ENCODE measurements at places on chromosomes 1 and 21. TPM values are rescaled to one million over a fixed set of nuclear protein-coding genes. Genes with fewer than 3 reads are reported as not detected.

Gene TGFB2
- 58.9 TPM for polyA plus RNA-seq

Gene RIPK4
- 0.36 TPM for polyA plus RNA-seq

Gene HSD11B1
- not detected for polyA plus RNA-seq

Gene BCL2L15
- polyA plus RNA-seq, result 0.48 TPM

Gene SLC25A34
- polyA plus RNA-seq, result not detected

Gene KCNK1
- polyA plus RNA-seq, result 1.7 TPM

Gene OR2L5
- polyA plus RNA-seq, result not detected

DNA sequence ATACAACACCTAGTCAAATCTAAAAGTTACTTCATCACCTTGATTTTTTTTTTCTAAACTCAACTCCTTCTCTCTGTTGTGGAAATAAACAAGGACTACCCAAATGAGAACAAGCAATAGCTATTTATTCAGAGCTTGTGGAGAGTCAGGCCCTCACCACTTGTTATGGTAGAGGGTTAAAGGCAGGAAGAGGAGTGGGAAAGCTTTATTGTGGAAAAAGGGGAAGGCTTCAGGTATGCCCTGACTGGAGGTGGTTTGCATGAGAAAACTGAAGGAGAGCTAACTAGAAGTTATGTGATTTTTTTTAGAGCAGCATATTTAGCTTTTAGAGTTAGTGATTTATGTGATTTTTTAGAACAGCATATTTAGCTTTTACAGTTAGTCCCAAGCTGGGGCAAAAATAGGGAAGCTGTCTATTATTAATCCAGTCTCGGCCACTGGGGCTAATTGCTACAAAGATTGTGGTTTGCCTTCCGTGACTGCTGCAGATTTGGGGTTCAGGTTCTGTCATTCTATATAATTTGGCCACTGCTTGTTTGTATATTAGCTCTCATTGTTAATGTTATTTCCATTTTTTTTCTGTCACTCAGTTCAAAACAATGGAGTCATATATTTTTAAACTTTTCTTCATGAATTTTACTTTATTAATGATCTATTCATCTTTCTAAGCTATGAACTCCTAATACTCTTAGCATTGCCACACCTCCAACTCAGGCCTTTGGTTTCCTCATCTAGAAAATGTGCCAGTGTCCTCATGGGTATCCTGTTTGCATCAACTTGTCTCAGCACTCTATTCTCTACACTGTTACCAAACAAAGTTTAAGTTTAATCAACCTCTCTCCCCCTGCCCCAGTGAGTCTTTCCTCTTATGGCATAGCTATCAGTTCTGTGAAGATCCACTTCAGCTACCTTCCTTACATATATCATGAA is 713.0 kb downstream of the BRINP3 start:
- no peak for DNase-seq

- DNase-seq, result no peak
Observed at GRCh38 chr1:229139331-229140118, 131.4 kb upstream of the RAB4A start.

GRCh38 chr1:6625584-6626149 is 999 bp downstream of the THAP3 start:
- peak; percentile 64 for DNase-seq

DNA sequence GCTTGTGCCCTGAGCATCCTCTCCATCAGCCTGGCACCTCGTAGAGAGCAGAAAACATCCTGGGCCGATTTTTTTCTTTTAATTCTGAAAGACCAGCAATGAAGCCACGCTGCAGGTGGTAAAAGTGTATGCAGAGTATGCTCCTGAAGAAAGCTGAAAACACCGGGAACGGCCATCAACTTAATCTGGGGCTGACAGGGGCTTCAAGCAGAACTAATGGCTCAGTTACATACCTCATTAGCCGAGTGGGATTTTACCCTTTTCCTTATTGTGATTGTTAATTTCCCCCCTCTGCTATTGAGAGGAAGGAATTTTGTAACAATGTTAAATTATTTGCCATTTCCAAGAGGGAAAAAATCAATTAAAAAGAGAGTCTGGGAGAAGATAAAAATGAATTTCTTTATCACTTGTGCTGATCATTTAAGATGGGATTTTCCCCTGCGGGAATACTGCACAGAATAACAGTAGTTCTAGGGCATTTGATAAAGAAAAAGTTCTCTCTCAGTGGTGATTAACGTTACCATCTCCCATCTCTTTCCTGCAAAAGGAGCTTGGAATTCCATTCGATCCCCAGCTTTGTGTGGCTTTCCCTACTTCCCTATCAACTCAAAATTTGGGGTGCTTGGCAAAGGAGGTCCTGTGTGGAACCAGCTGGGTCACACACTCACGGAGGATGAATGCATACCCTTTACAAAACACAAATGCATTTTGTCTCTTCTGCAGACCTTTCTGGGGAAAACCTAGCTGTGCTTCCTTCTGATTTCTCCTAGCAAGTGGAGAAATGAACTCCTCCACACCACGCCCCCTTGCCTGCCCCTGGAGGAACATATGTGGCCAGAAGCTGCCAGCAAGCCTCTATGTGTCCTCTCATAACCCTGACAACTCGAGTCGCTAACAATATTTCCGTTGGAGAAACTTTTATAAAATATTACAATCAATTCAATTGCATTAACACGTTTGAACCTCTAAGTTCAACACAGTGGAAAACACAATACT is 70.9 kb downstream of the RRAGC start:
- no peak for DNase-seq

- DNase-seq, result no peak
Observed at GRCh38 chr1:87977145-87977544, 648.5 kb downstream of the LMO4 start.

- no peak for DNase-seq
Observed at GRCh38 chr1:63987014-63987627, 213.3 kb downstream of the ROR1 start.

DNA sequence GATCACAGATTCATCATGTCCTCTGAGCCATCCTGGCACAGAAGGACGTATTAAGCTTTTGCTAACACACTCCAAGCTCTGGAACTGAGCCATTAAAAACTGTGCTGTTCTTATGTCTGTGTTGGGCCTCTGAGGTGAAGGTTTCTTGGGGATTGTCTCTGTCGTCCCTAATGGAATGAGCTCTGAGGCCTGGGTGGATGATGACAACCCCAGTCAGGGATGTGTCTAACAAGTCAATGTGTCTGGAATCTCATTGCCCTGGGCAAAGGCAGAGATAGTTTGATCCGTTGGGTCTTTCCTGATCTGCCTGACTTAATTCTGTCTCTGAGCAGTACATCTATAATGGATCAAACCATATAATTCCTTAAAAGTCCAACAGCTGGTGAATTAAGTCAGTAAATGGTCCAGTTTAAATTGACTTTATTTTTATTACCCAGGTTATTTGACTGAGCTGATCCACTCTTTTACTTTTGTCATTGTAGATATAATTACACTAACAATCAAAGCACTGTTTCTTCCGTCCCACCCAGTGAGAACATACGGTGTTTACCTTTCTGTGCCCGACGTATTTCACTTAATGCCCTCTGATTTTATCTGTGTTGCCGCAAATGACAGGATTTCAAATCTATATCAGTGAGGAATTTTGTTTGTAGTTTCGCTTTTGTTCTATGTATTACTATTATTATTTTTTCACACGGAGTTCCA is 38.8 kb upstream of the OR2B11 start:
- DNase-seq, result no peak

GRCh38 chr1:159084152-159084551 is 7.6 kb upstream of the AIM2 start:
- no peak for DNase-seq

DNA sequence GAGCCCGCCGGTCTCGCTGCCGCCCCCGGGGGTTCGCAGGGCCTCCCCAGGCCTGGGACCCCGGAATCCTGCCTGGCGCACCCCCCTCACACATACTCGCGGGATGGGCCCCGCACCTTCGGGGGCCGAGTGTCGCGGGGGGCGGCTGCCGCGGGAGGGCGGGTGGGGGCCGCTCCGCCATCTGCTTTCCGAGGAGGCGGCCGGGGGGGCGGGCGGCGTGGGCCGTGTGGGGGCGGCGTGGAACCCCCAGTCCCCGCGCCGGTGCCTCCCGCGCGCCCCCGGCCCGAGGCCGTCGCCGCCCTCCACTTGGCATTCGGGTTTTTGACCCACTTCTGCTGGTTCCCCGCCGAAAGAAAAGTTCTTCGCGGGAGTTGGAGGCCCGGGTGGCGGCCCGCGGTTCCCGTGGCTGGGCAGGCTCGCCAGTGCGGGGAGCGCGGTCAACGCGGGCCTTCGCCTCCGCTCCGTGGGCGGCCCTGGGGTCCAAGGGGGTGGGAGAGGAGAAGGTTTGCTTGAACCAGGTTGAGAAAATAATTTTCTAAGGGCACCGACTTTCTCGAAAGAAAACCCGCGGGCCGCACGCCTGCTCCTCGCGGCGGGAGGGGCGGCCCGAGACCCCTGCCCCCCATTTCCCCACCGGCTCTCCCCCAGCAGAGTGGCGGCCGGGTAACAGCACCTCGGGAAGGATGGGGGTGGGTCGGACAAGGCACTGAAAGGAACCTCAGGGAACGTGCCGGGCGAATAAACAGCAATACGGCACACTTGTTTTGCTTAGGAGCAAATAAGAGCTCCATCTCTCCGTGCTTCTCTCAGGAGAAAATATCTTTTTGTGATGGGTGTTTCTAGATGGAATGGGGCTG is 1.6 kb downstream of the PHF13 start:
- DNase-seq, result no peak

DNA sequence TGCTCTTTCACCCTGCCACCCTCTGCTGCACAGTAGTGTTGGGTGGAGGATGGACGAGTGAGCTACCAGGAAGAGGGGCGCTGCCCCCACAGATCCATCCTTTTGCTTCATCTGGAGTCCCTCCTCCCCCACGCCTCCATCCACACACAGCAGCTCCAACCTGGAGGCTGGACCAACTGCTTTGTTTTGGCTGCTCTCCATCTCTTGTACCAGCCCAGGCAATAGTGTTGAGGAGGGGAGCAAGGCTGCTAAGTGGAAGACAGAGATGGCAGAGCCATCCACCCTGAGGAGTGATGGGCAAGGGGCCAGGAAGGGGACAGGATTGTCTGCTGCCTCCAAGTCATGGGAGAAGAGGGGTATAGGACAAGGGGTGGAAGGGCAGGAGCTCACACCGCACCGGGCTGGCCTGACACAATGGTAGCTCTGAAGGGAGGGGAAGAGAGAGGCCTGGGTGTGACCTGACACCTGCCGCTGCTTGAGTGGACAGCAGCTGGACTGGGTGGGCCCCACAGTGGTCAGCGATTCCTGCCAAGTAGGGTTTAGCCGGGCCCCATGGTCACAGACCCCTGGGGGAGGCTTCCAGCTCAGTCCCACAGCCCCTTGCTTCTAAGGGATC is 8.5 kb downstream of the CHRNB2 start:
- no peak for DNase-seq

DNA sequence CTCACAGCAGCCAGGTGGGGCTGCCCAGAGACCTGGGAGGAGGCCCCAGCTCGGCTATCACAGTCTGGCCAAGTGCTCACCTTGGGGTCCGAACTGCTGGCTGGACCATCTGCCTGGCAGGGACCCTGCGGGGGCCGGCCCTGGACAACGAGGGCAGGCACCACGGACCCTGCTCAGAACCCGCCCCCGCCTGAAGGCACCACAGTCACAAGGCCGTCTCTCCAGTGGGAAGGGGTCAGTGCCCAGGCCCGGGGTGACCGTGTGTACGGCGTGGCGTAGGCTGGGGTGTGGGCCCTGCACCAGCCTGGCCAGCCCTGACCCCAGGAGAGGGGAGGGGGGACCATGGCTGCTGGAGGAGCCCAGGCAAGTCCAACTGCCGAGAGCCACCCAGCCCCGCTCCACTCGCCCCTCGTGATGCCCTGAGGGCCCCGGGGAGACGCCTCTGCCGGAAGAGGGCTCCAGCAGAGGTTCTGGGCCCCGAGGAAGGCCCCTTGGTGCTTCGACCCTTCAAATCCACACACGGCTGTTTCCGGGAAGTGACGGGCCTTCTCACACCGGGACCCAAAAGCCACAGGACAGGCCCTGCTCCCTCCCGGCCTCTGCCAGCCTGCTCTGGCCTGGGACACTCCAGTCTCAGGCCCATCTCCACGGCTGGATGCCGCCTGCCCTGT is 11.2 kb upstream of the RNF223 start:
- no peak for DNase-seq

DNA sequence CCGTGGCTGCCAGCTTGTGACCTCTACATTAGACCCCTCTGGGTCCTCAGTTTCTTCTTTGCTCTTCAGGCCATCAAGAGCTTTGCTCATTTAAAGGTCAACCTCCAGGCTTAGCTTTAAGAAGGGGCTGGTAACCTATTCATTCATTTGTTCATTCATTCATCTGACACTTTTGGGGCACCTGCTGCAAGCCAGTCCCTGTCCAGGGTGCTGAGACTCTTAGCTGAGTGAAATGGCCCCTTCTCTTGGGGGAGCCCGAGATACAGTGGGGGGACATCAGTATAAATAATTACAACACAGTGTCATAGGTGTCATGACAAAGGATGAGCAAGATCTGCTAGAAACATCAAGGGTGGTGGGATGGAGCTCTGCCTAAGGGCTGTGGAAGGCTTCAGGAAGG is 10.5 kb upstream of the TTC4 start:
- DNase-seq, result no peak

DNA sequence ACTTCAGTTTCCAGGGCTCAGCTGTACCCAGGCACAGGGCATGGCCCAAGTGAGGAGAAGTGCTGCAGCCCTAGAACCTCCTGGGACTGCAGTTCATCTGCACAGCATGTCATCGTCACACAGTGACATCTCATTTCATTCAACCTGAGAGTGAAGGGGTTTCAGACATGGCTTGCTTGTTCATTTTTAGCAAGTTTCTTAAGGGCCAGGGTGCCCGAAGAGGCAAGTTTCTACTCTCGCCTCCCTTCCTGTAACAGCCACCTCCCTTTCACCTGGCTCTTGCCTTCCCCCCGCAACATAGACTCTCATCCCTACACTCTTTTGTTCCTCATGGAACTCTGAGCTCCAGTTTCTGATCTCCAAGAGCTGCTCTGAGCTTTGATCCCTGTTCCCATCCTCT is 108.1 kb downstream of the C1orf21 start:
- DNase-seq, result no peak

All from muscle of arm (tissue), 14 donors.